ENCODE measurements at places on chromosomes 6 and 20. TPM values are rescaled to one million over a fixed set of nuclear protein-coding genes. Genes with fewer than 3 reads are reported as not detected.

MUC22 gene
- total RNA-seq, result not detected

GPLD1 gene
- total RNA-seq, result 8.4 TPM

RNF114 gene
- 86.6 TPM for total RNA-seq

C20orf141 gene
- total RNA-seq, result not detected

SLC22A3 gene
- total RNA-seq, result 2.2 TPM

POU3F2 gene
- total RNA-seq, result 0.14 TPM

HLA-DMB gene
- 2.3 TPM for total RNA-seq

NMBR gene
- not detected for total RNA-seq

TPX2 gene
- 123 TPM for total RNA-seq

ABRACL gene
- 117 TPM for total RNA-seq

BAK1 gene
- 40.9 TPM for total RNA-seq

DSP gene
- 77.0 TPM for total RNA-seq

BPI gene
- total RNA-seq, result not detected

SNX21 gene
- 21.7 TPM for total RNA-seq

CALHM4 gene
- not detected for total RNA-seq

SDHAF4 gene
- 20.0 TPM for total RNA-seq

TGM3 gene
- 0.07 TPM for total RNA-seq

LY86 gene
- total RNA-seq, result 0.16 TPM

PRDM13 gene
- 0.14 TPM for total RNA-seq

PDE10A gene
- total RNA-seq, result 3.1 TPM

LAMA4 gene
- total RNA-seq, result 1.6 TPM

KCNK15 gene
- 0.37 TPM for total RNA-seq

TUBB1 gene
- total RNA-seq, result not detected

PDE7B gene
- total RNA-seq, result not detected

ZNF334 gene
- total RNA-seq, result 18.7 TPM

SNAP25 gene
- total RNA-seq, result 0.41 TPM

CARMIL1 gene
- total RNA-seq, result 36.2 TPM

SOX18 gene
- 0.81 TPM for total RNA-seq

ARMC2 gene
- total RNA-seq, result 4.6 TPM

MAS1 gene
- total RNA-seq, result 0.68 TPM

KAT14 gene
- total RNA-seq, result 24.1 TPM

ZNF184 gene
- total RNA-seq, result 7.0 TPM

LAMA2 gene
- total RNA-seq, result 6.4 TPM

CLIC5 gene
- 0.22 TPM for total RNA-seq

CST4 gene
- not detected for total RNA-seq

OOEP gene
- 0.87 TPM for total RNA-seq

RIPOR2 gene
- 13.5 TPM for total RNA-seq

SLC22A2 gene
- 0.44 TPM for total RNA-seq

STMND1 gene
- not detected for total RNA-seq

SEC23B gene
- 57.0 TPM for total RNA-seq

TFAP2C gene
- total RNA-seq, result 23.7 TPM

PPP2R5D gene
- total RNA-seq, result 49.0 TPM

OPRL1 gene
- 2.2 TPM for total RNA-seq

ZC2HC1B gene
- not detected for total RNA-seq

HNF4A gene
- total RNA-seq, result 0.37 TPM

PROCR gene
- 22.2 TPM for total RNA-seq

COL12A1 gene
- total RNA-seq, result 1.4 TPM

ZFP57 gene
- total RNA-seq, result 6.4 TPM

TNF gene
- 0.23 TPM for total RNA-seq

Data from WTC11 (cell line).